ENCODE measurements at places on chromosomes 2 and 18. TPM values are rescaled to one million over a fixed set of nuclear protein-coding genes. Genes with fewer than 3 reads are reported as not detected.

DNA sequence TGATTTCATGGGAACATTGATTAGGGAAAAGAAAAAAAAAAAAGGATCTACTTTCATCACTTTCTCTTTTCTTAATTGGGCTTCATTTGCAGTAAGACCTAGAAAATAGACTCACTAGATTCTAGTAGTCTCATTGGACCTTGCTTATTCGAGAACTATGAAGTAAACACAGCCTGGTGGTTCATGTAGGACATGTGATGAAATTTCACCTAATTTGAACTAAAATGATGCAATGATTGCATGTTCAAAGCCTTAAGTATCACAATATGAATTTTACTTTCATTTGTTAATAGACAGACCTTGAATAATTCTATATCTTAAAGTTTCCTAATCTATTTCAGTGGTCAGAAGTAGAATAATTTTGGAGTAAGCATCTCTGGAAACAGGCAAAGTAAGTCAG, 688.9 kb upstream of the NRXN1 start:
- no peak overlapping the region for H3K4me3 ChIP-seq
- no peak for DNase-seq
- H3K4me1 ChIP-seq: no peaks in the 10 kb centered on the region
- H3K27me3 ChIP-seq: no peaks in the 10 kb centered on the region
- H3K27ac ChIP-seq: no peak overlapping the region

- peak overlapping the region; percentile 40 for H3K4me3 ChIP-seq
- H3K36me3 ChIP-seq: no peaks in the 10 kb centered on the region
- H3K27me3 ChIP-seq: peaks cover 44% of the 10 kb centered on the region
- H3K27ac ChIP-seq: no peak overlapping the region
- no peak for DNase-seq
Measured at GRCh38 chr2:130963849-130964793, 127.4 kb downstream of the ARHGEF4 start.

GRCh38 chr2:68907920-68908253, 36.7 kb upstream of the BMP10 start:
- H3K36me3 ChIP-seq: no peaks in the 10 kb centered on the region
- H3K4me1 ChIP-seq: peaks cover 18% of the 10 kb centered on the region
- no peaks in the 10 kb centered on the region for H3K27me3 ChIP-seq
- no peak overlapping the region for H3K27ac ChIP-seq

- no peak overlapping the region for H3K4me3 ChIP-seq
- no peak for DNase-seq
- H3K4me1 ChIP-seq: no peaks in the 10 kb centered on the region
- H3K27ac ChIP-seq: no peak overlapping the region
Measured at GRCh38 chr2:61074100-61074499, 8.4 kb downstream of the SANBR start.

- no peaks in the 10 kb centered on the region for H3K4me1 ChIP-seq
- H3K4me3 ChIP-seq: no peak overlapping the region
- H3K36me3 ChIP-seq: no peaks in the 10 kb centered on the region
- H3K27ac ChIP-seq: no peak overlapping the region
- H3K27me3 ChIP-seq: no peaks in the 10 kb centered on the region
Measured at GRCh38 chr18:73950116-73950700, 197.4 kb downstream of the FBXO15 start.

Gene TUBA4A
- 530 TPM for total RNA-seq

All from suprapubic skin (tissue), 4 donors.